ENCODE measurements at places on chromosomes 7 and 10. TPM values are rescaled to one million over a fixed set of nuclear protein-coding genes. Genes with fewer than 3 reads are reported as not detected.

GRCh38 chr7:43849047-43849446 is 20.3 kb downstream of the MRPS24 start:
- no peak for DNase-seq

The TPST1 gene
- polyA plus RNA-seq, result 14.6 TPM

DNA sequence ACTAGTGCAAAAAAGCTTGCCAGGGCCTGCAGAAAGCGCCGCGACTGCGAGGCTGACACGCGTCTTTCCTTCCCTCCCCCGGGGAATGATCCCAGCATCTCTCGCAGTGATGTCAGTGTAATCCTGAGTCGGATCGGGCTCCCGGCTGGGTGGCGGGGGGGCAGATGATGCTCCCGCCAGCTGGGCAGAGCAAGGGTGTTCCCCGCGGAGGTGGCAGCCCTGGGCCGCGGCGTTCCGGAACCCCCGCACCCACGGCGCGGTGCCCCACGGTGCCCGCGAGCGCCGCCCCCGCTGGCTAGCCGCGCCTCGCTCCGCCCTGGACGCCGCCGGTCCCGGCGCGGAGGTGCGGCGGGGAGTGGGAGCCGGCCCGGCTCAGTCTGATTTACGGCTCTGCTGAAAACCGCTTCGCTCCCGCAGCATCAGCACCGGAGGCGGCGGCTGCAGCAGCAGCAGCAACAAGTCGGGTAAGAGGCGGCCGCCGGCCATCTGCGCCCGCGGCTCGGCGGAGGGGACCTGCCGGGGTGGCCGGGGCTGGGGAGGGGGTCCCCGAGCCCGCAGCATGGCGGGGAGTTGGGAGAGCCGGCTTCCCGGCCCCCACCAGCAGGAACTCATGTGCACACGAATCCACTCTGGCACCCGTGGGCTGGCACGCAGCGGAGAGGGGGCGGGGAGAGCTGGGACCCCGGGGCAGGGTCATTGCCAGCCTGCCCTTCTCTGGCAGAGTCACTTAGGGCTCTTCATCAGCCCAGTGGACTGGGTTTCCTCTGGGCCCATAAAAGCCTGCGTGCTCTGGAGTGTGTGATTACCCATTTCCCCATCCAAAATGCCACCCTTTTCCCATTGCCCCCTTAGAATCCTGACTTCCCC is at the start of gene ZNF365:
Gene ZNF365 (plus strand): TSS at position 375 of the 867 bp plus-strand sequence. CDS start 1,825 bp downstream, outside the sequence.
- peak; percentile 80 for DNase-seq

The TWIST1 gene
- polyA plus RNA-seq, result 0.19 TPM

DNA sequence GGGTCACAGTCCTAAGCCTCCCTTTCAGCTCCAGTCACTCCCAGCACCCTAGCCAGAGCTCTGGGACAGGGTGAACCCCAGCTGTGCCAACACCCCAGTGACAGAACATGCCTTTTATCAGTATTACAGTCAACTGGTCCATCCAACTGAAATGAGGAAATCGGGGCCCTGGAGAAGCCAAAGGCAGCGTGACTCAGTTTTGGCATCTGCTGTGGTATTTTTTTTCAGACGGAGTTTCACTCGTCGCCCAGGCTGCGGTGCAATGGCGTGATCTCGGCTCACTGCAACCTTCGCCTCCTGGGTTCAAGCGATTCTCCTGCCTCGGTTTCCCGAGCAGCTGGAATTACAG is 3.4 kb upstream of the CLDN15 start:
- no peak for DNase-seq

- DNase-seq, result no peak
Observed at GRCh38 chr7:121525155-121525819, 129.2 kb upstream of the FAM3C start.
